ENCODE measurements at places on chromosomes 5 and 9.
A peak's percentile ranks its signal among the peaks of the same experiment; 100 is the strongest.

DNA sequence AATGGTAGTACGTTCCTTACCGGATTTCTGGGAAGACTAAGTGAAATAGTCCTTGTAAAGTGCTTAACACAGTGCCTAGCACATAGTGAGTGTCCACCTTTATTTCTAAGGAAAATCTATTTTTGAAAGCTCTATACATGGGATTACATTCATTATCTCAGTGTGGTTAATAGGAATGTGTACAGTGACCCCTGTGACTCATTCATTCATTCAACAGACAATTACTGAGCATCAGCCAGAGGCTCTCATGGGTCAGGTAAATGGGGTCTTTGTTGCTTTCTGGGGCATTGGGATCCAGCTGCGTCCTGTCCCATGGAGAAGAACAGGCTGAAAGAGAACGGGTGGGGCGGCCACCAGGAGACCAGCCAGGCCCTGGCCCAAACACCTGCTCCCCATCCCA lies 226.2 kb upstream of the TBC1D2 start:
- no peak overlapping the region for H3K27ac ChIP-seq
- no peaks in the 10 kb centered on the region for H3K36me3 ChIP-seq
- H3K27me3 ChIP-seq = peaks cover 15% of the 10 kb centered on the region
- DNase-seq = no peak
- H3K4me1 ChIP-seq = no peaks in the 10 kb centered on the region

DNA sequence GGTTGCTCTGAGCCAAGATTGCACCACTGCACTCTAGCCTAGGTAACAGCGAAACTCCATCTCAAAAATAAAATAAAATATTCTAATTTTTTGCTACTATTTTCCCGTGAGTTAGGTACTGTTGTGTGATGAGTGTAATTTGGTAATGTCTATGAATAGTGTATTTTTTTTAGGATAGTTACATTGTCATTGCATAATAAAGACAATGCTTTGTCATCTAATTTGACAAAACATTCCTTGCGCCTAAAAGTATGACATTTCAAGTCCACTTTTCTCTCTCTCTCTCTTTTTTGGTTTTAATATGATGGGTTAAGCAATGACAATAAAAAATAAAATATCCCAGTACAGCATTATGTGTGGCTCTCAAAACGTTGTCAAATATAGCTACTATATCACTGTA lies 29.3 kb downstream of the UBE2R2 start:
- no peak overlapping the region for H3K4me3 ChIP-seq
- H3K4me1 ChIP-seq = peaks cover 19% of the 10 kb centered on the region
- peaks cover 14% of the 10 kb centered on the region for H3K36me3 ChIP-seq
- H3K27ac ChIP-seq = no peak overlapping the region

DNA sequence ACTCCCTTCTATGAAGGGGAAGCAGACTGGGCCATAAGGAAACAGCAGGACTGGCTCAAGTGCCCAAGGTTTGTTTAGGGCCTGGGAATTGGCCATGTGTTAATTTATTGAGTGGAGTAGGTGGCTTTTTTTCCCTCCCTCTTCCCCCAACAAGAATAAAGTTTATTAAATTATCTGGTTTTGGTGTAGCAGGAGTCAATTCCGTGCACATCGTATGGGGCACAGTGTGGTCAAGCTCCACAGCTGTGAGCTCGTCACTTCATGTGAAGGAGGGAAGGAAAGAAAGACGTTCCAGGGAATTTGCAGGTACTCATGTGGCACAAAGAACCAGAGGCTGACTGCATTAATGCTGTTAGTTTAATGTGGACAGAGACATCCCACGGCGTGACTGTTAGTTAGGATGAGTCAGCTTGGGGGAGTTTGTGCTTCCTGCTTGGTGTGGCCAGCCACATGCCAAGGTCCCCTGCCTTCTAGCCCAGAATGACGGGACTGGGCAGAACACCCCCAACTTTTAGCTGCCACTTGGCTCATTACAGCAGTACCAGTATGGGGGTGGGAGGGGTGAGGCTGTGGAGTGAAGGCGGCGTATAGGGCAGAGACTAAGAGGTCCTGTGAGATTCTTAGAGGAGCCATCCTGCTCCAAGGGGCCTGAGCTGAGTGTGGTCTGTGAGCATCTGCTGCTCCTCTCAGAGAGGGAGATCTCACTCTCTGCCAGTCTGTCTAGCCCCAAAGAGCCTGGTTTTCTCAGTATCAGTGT lies 33.2 kb downstream of the CSF1R start:
- DNase-seq = no peak
- peak overlapping the region; percentile 5 for H3K27ac ChIP-seq
- H3K4me1 ChIP-seq = peaks cover 16% of the 10 kb centered on the region
- no peaks in the 10 kb centered on the region for H3K27me3 ChIP-seq
- H3K36me3 ChIP-seq = peaks cover 66% of the 10 kb centered on the region

- peaks cover 59% of the 10 kb centered on the region for H3K4me1 ChIP-seq
- no peak overlapping the region for H3K27ac ChIP-seq
- no peak overlapping the region for H3K4me3 ChIP-seq
- no peak for DNase-seq
- peaks cover 44% of the 10 kb centered on the region for H3K36me3 ChIP-seq
Measured at GRCh38 chr9:78239506-78239905, 3.6 kb downstream of the CEP78 start.

DNA sequence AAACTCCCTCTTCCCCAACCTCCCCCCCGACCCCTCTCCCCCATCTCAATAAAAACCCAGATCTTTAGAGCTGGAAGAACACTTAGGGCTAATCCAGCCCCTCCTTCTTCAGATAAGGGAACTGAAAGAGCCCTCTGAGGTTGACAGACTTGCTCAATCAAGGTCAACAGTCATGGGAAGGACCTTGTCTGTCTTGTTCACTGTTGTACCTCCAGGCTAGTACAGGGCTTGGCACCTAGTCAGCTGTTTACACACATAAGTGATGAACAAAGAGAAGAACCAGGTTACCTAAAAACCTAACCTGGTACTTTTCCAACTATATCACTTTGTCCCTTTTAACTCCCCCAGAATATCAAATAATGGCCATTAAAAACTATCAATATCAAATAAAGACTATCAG lies 2.4 kb downstream of the TTC39B start:
- H3K27me3 ChIP-seq = no peaks in the 10 kb centered on the region
- no peak overlapping the region for H3K27ac ChIP-seq
- peaks cover 55% of the 10 kb centered on the region for H3K4me1 ChIP-seq
- H3K4me3 ChIP-seq = no peak overlapping the region
- no peak for DNase-seq
- H3K36me3 ChIP-seq = peaks cover 28% of the 10 kb centered on the region

- H3K36me3 ChIP-seq = no peaks in the 10 kb centered on the region
- H3K4me1 ChIP-seq = no peaks in the 10 kb centered on the region
- peaks cover 33% of the 10 kb centered on the region for H3K27me3 ChIP-seq
- H3K27ac ChIP-seq = no peak overlapping the region
Measured at GRCh38 chr5:72392326-72392733, 72.2 kb downstream of the PTCD2 start.

GRCh38 chr9:129979071-129979745 lies 63.8 kb downstream of the FNBP1 start:
- peaks cover 21% of the 10 kb centered on the region for H3K4me1 ChIP-seq
- H3K4me3 ChIP-seq = no peak overlapping the region
- DNase-seq = no peak
- H3K27me3 ChIP-seq = no peaks in the 10 kb centered on the region
- peaks cover 49% of the 10 kb centered on the region for H3K36me3 ChIP-seq

DNA sequence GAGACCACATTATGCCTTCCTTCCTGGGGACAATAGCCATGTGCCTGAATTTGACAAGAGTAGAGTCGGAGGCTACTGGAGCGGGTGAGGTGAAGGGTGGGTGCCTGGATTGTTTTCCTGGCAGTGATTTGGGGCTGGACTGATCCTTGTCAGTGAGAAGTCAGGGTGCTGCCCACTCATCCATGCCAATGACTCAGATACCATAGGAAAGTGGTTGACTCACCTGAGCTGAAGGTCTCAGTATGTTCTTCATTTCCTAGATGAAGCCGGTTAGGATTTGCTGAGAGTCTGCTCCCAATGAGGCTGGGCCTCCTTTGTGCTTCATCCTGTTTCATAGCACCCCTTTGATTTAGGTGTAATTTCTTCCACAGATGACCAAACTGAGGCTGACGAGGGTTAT lies 366.0 kb downstream of the KDM4C start:
- no peak overlapping the region for H3K27ac ChIP-seq
- H3K4me3 ChIP-seq = no peak overlapping the region
- no peaks in the 10 kb centered on the region for H3K27me3 ChIP-seq
- H3K36me3 ChIP-seq = peaks cover 41% of the 10 kb centered on the region
- DNase-seq = no peak
- peaks cover 23% of the 10 kb centered on the region for H3K4me1 ChIP-seq

DNA sequence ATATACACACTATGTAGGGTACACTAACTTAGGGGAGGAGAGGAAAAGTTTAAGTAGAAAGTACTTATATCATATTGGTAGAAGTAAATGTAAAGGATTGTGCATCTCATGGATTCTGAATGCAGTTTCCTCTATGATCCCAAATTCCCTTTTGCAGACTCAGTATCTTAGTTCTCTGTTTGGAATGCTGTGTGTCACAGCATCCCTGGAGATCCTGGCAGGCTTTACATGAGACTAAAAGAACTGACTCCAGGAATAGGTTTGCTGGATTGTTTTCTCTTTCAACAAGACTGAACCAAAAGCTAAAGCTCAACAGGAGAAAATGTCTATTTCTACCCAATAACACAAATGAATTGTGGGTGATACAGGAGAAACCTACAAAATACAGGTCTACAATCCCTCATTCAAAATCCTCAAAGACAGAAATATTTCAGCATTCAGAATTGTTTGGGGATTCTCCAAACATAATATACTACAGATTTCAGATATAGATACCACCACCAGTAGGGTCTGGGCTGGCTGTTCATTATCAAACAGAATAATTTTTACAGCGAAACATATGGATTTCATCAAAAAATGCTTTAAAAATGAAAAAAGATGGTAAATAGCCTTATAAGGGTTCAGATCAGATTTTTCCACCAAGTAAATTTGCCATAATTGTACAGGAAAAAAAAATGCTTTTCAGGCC lies 324.7 kb upstream of the GRAMD2B start:
- H3K4me3 ChIP-seq = no peak overlapping the region
- no peaks in the 10 kb centered on the region for H3K27me3 ChIP-seq
- no peak for DNase-seq

DNA sequence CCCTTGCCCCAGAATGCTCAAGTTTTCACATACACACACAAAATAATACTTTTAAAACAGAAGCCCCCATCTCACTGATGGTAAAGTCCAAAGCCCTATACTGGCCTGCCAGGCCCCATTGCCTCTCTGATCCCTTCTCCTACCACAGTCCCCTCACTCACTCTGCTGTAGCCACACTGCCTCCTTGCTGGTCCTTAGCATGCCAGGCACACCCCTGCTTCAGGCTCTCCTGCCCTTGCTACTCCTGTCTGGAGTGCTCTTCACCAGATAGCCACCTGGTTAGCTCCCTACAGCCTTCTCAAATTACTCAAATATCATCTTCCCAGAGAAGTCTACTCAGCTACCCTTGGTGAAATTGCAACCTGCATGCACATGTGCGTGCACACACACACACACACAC lies 177.5 kb downstream of the C5orf15 start:
- no peak overlapping the region for H3K27ac ChIP-seq
- H3K4me3 ChIP-seq = no peak overlapping the region
- peaks cover 4% of the 10 kb centered on the region for H3K27me3 ChIP-seq
- no peak for DNase-seq

- H3K27me3 ChIP-seq = no peaks in the 10 kb centered on the region
- H3K4me3 ChIP-seq = no peak overlapping the region
- H3K4me1 ChIP-seq = no peaks in the 10 kb centered on the region
- no peak overlapping the region for H3K27ac ChIP-seq
- no peaks in the 10 kb centered on the region for H3K36me3 ChIP-seq
- DNase-seq = no peak
Measured at GRCh38 chr5:52856564-52856963, 68.8 kb downstream of the ITGA1 start.

DNA sequence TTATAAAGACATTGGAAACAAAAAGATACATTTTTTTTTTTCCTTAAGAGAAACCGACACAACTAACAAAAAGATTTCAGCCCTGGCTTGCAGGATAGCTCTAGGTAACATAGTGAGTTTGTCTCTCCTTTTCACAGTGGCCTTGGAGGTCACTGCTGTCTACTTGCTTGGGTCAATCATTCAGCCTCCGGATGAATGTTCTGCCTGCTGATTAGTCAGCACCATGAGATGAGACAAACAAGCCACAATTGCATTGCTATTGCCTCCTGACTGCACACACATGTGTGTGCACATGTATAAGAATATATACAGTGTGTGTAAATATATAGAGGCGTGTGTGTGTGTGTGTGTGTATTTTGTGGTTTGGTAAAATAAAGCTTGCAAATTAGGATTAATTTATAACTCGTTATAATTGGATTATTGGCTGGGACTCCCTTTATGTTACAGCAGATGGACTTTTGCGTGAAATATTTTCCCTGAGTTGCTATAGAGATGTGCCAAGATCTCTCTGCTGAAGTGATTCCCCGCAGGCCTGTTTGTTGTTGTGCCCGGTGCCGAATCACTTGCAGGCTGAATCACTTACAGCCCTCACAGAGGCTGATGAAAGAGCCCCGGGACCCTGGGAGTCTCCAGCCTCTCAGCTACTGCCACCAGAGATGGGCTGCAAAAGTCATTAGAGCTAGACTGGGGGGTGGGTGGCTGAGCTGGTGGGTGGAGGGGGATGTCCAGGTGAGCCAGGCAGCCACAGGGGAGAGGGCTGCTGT lies 161.2 kb downstream of the FGF18 start:
- H3K4me3 ChIP-seq = no peak overlapping the region
- DNase-seq = no peak
- H3K4me1 ChIP-seq = no peaks in the 10 kb centered on the region
- no peaks in the 10 kb centered on the region for H3K36me3 ChIP-seq
- no peaks in the 10 kb centered on the region for H3K27me3 ChIP-seq
- H3K27ac ChIP-seq = no peak overlapping the region

- H3K27ac ChIP-seq = no peak overlapping the region
- H3K36me3 ChIP-seq = no peaks in the 10 kb centered on the region
- H3K27me3 ChIP-seq = no peaks in the 10 kb centered on the region
Measured at GRCh38 chr5:177421062-177421798, 5.2 kb upstream of the GRK6 start.
